Suppressor macrophage (primary cell): ENCODE measurements at places on chromosomes 7 and 10.

GRCh38 chr7:42432644-42433043 lies 195.6 kb upstream of the GLI3 start:
- no peak for DNase-seq

- no peak for DNase-seq
Observed at GRCh38 chr7:42194238-42194637, 42.8 kb downstream of the GLI3 start.

DNA sequence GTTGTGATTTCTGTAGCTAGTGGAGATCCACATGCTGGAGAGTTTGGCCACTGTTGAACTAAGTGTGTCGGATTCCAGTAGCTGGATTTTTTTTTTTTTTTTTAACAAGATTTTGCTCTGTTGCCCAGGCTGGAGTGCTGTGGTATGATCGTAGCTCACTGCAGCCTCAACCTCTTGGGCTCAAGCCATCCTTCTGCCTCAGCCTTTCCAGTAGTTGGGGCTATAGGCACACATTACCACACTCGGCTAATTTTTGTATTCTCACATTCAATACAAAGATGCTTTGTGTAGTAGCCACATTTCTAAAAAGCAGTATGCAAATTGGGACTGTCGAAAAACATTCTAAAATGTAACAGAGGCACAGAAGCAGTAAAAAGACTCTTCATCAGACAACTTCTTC lies 63.5 kb downstream of the RABGEF1 start:
- no peak for DNase-seq

- DNase-seq = no peak
Observed at GRCh38 chr10:132306343-132306685, 1.4 kb downstream of the STK32C start.
